ENCODE measurements at places on chromosomes 3 and 15. TPM values are rescaled to one million over a fixed set of nuclear protein-coding genes. Genes with fewer than 3 reads are reported as not detected.

GRCh38 chr3:155934230-155934629 lies 63.8 kb downstream of the GMPS start:
- DNase-seq, result peak; percentile 33

DNA sequence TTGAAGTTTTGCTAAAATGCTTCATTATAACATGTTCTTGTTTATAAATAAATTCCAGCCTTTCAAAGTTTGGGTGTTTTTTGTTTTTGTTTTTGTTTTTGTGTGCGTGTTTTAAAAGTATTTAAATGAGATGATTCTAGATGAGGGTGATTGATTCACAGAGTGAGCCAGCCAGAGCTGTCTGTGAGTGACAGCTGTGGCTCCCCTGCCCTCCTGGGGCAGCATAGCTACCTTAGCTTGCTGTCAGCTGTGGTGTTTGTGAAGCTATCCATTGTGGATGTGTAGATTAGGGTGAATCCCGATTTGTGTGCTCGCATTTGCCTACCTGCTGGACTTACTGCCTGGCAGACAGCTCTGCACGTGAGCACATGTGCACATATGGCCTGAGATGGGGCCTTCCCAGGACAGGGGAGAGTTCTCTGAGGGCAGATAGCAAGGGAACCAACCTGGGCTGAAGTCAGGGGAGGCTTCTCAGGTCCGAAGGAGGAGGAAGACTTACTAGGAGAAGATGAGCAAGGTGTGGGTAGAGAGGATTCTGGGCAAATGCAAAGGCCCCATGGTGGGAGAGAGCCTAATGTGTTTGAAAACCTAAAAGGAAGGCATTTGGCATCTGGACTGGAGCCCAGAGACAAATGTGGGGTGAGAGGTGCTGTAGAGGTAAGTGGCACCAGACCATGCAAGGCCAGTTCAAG lies 124.2 kb downstream of the EEFSEC start:
- DNase-seq, result no peak

DNA sequence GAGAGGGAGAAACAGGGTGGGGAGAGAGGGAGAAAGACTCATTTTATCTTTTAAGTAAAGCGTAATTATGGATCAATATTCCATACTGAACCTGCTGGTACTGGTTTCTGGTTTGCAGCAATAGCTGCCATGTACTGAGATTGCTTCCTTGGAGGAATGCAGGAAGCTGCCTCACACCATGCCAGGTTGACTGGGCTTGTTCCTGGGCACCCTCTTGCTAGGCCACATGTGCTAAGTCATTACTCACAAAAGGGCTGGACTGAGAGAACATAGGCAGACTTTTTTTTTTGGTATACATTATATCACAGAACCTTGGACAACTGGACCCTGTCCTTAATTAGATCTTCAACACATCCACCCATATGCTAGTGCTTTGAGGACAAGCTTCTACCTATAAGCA lies 193.4 kb downstream of the ZNF621 start:
- no peak for DNase-seq

DNA sequence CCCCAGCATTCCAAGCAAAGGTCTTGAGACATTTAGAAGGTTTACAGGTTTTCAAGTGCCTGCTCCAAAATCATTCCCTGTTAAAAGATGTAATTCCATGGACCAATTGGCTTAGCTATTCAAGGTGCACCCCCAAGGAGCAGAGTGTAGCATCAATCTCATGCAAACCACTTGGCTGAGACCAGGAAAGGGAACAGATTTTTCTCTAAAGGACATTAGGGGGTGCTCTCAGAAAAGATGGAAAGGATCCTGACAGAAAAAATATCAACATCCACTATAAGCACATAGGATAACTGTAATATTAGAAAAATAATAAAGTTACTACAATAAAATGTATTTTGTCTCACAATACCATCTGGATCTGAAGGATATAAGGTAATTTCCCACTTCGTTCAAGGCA lies 328.0 kb upstream of the CDIN1 start:
- DNase-seq, result no peak

DNA sequence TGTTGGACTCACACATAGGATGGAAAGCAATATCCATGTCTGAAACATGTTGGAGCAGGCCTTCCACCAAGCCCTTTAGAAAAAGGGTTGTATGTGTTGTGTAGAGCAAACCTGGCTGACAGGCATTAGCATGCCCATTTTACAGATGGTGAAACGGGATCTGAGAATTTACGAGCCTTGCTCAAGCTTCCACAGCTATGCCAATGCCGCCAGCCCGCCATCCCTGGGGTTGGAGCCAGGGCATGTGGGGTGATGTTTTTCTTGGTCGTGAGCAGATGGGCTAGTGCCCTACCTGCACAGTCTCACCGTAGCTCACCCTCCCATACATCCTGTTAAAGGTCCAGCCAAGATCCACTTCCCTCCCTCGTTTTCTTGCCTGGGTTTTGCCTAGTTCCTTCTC lies 97.5 kb upstream of the TLE3 start:
- DNase-seq, result no peak

DNA sequence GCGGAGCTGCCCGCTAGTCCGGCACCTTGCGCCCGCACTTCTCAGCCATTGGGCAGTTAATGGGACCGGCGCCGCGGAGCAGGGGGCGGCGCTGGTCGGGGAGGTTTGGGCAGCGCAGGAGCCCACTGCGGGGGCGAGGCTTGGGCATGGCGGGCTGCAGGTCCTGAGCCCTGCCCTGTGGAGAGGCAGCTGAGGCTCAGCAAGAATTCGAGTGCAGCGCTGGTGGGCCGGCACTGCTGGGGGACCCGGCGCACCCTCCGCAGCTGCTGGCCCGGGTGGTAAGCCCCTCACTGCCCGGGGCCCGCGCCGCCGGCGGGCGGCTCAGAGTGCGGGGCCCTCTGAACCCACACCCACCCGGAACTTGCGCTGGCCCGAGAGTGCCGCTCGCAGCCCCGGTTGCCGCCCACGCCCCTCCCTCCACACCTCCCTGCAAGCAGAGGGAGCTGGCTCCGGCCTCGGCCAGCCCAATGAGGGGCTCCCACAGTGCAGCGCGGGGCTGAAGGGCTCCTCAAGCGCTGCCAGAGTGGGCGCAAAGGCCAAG lies 835.0 kb downstream of the TBL1XR1 start:
- DNase-seq, result no peak

- no peak for DNase-seq
Observed at GRCh38 chr3:69930564-69930963, 69.0 kb upstream of the SAMMSON start.

GRCh38 chr15:25378501-25378901 lies 60.3 kb downstream of the UBE3A start:
- DNase-seq, result no peak

DNA sequence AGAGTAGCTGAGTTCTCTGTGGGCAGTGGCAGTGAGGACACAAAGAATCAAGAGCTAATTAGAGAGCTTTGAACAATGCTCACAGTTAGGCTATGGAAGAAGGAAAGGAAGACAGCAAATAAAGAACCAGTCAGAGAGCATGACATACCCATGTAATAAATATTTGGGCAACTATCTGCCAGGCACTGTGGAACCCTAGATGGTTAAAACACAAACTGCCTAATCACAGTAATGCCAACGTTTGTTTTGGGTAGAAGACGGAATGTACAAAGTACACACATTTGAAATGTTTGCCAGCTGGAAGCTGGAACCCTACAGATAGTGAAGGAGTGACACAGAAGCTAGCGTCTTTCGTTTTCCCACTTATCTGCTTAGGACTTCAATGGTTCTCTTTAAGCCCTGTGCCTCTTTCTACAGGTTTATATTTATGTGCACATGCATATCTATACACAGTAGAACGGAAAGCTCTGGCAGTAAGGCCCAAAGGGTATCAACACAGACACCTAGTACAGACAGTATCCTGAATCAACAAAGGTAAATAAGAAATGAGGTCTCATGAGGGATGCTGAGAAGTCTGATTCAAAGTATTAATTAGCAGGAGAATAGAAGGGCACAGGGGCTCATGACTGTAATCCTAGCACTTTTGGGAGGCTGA lies 44.6 kb downstream of the ANKRD28 start:
- DNase-seq, result no peak

DNA sequence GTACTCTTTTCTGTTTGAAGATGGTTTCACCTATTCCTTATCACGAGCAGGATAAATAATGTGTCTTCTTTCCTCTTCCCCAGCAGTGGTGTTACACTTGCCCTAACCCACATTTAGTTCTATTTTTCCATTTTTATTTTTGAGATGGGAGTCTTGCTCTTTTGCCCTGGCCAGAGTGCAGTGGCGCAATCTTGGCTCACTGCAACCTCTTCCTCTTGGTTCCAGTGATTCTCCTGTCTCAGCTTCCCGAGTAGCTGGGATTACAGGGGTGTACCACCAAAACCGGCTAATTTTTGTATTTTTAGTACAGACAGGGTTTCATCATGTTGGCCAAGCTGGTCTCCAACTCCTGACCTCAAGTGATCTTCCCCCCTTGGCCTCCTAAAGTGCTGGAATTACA lies 372.4 kb downstream of the FOXP1 start:
- DNase-seq, result no peak

DNA sequence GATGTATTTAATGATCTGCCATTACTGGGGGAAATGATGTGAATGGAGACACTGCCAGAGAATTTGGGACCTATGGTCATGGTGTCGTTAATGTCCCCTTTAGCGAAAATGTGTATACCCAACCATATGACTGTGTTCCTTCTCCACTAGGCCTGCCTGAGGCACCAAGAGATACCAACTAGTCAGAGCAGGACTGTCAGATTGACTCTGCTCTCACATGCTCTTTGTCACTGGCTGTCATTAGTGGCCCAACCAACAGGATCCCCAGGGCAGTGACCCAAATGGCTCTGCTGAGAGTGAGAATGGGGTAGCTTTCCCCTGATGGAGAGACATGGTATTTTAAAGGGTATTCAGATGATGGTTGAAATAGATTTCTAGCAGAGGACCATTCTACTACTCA lies 2.8 kb downstream of the TAGLN3 start:
- DNase-seq, result no peak

GRCh38 chr3:37148208-37148607 lies 26.2 kb downstream of the LRRFIP2 start:
- DNase-seq, result no peak

- DNase-seq, result no peak
Observed at GRCh38 chr3:37174532-37175126, at the start of gene LRRFIP2. Gene LRRFIP2 (minus strand): TSS chr3:37174582. CDS start chr3:37148983, 25,599 bp downstream.

- DNase-seq, result no peak
Observed at GRCh38 chr3:94043285-94043684, 14.9 kb upstream of the STX19 start.

- DNase-seq, result no peak
Observed at GRCh38 chr3:38421679-38422336, 31.9 kb upstream of the ACVR2B start.

The NOX5 gene
- polyA plus RNA-seq, result 0.52 TPM

The HACD2 gene
- 14.8 TPM for polyA plus RNA-seq

The WNT7A gene
- polyA plus RNA-seq, result 0.05 TPM

The CHDH gene
- 0.84 TPM for polyA plus RNA-seq

The HLTF gene
- 29.2 TPM for polyA plus RNA-seq

The GOLGA6L10 gene
- polyA plus RNA-seq, result 0.78 TPM

All from muscle of back (tissue), 13 donors.